ENCODE measurements at places on chromosomes 2 and 18. TPM values are rescaled to one million over a fixed set of nuclear protein-coding genes. Genes with fewer than 3 reads are reported as not detected.

The SH2D6 gene
- total RNA-seq: 0.08 TPM

The EMILIN2 gene
- 48.0 TPM for total RNA-seq

The ADD2 gene
- 0.71 TPM for total RNA-seq

The RNPEPL1 gene
- 57.9 TPM for total RNA-seq

The SELENOI gene
- 32.9 TPM for total RNA-seq

The AOX1 gene
- not detected for total RNA-seq

The SERPINB4 gene
- not detected for total RNA-seq

The GRHL1 gene
- total RNA-seq: 5.5 TPM

The CRYBA2 gene
- total RNA-seq: not detected

The UPP2 gene
- not detected for total RNA-seq

DNA sequence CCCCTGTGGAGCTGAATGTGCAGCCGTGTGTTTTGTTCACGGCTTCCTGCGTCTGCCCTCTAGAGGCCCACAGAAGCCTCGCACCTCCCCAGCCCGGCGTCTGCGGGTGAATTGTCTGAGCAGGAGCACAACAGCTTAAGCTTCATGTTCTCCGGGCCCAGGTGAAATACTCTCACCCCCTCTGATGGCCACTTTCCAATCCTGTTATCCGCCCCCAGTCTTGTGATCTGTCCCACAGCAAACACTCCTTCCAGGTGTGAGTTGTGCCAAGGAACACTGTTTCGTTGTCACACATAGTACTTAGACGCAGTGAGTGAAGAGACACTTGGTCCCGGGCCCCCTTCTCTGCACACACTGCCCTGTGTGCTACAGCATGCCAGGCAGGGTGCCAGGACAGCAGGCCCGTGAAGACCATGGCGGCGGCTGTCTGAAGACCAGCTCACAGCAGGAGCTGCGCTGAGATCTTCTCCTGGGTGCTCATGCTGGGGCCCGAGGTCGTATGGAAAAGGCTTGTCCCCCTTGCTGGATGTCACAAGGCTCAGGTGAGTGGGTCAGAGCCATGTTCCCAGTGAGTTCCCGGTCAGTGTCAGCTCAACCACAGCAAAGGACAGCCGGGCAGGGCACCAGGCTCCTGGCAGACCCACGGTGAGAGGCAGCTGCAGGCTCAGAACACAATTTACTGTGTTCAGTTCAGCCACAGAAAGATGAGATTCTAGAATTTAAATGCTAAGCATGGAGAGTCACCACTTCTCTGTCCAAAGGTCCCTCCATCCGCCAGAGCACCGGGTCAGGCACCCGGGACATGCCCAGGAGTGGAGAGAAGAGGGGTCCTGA is 6.8 kb upstream of the PXDN start:
- DNase-seq: peak; percentile 74

GRCh38 chr2:67904966-67905365 is 157.8 kb downstream of the C1D start:
- DNase-seq: no peak

DNA sequence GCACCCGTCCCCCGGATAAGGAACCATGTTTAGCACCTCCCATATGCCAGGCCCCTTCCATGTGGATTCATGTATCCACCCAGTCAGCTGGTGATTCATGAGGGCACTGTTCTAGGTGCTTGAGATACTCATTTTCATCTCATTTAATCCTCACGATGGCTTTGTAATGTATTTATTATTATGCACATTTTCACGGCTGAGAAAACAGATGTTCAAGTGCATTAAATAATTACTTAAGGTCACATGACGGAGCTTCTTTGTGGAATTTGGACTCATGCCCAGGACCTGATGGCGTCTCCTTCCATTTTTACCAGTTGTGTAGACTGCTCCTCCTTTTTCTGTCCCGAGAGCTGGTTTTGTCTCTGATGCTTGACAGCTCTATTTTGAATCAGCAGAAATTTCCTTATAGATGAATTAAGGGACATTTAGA is 72.2 kb upstream of the RBM44 start:
- peak; percentile 50 for DNase-seq

DNA sequence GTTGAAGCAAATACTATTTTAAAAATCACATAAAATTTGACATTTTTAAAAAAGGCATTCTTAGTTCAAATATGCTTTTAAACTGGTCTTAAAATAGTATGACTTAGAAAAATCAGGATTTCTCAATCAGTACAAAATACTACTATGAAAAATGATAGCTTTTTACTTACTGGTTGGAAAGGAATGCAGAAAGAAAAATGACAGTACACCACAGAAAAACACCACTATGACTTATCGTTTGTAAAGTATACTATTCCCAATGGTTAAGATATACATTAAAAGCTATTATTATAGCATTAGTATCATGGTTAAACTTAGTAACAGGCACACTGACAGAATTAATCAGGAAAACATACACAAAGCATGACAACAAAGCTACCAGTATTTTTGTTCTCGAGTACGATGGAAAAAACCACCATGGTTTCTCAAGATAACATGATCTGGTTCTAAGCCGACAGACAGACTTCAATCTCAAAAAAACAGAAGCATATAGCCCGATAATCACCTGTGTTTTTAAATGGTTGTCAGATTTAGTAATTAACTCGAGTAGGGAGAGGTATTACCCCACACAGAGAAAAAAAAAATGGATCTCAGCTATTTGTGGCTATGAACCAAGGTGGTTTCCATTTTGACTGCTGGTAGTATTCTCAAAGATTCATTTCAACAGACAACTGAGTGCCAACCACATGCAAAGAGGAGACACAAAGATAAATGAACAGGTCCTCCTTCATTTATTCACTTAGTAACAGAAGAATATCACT is 39.1 kb downstream of the CUL3 start:
- DNase-seq: no peak

GRCh38 chr18:2617401-2617998 is 38.0 kb upstream of the SMCHD1 start:
- DNase-seq: no peak

- no peak for DNase-seq
Observed at GRCh38 chr2:38485734-38486133, 108.7 kb upstream of the ATL2 start.

GRCh38 chr2:80530442-80531064 is 226.0 kb upstream of the LRRTM1 start:
- no peak for DNase-seq

DNA sequence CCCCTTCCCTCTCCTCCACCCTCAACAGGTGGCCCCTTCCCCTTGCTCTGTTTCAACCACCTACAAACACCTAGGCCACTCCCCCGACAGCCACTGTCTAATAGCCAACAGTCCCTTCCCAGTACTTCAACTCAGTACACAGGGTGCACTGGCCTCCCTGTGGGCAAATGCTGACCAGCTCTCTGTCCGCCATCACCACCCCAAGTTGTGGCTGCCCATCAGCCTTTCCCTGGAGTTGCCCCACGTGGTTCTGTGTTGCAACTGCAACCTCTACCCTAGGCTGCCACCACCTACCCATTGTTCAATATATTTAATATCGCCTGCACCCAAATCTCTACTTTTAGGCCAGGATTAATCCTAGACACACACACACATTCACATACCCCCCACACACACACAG is 173.5 kb downstream of the MREG start:
- DNase-seq: no peak

DNA sequence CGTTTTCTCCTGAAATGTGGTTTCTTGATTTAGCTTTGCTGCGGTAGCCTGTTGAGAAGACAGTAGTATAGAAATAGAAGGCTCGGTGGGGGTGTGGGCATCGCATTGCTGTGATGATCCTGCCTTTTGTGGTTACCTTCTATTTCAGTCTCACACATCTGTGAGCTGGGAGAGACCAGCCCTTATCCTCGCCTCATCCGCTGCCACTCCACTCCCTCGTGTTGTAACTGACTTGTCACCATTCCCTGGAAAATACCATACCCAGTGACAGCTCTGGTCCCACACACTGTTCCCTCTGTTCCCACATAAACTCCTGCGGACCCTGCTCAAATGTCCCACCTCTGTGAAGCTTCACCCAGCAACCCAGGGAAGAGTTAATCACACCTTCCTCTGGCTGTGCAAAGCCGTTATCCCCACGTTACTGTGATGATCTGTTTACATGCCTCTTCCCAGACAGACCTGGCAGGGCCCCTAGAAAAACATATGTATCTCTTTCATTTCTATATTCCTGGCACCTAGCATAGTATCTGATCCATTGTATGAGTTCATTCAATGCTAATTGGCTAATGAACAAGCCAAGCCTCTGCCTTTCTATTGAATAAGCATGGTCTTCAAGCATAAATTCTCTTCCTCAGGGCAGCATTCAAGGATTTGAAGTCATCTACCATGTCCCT is 114.6 kb downstream of the MAPK4 start:
- no peak for DNase-seq

DNA sequence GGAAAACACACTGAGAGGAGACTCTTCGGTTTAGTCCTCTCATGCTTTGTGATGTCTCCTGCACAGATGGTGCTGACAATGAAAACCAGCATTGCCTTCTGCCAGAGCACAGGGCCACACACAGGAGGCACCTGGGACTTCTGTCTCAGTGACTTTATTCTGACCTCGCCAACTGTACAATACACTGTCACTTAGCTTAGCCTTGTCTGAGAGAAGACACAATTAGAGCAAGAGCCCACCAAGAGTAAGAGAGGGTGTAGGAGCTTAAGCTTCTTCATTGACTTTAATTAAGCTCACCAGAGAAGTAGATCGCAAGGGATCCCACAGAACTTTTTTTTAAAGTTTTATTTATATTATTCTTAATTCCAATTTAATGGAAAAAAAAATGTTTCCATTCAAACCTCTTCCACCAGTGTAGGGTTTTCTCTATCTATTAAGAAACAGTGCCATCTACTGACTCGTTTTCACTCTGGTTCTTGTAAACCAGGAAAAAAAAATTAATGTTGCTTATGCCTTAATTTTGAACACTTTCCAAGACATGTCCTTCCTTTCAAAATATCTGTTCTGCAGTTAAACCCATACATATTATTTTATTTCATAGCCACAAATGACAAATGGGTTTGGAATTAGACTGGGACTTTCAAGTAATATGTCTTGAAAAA is 42.4 kb upstream of the DDX18 start:
- peak; percentile 54 for DNase-seq

DNA sequence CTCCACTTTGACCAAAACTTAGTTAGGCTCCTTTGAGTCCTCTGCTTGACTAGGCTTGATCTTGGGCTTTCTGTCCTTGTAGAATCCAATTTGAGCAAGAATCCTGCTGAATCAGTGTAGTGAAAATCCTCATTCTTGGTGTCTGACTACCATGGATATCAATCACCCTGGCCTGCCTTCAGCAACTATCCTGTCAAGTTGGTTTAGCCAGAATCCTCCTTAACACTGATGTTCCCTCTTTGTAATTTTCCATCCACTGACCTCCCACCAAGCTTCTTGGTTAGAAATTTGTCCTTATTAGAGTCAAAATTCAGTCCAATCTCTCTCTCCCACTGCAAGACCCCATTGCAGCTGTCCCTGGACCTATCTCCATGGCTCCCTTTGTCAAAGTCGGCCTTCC is 494 bp upstream of the RBM45 start:
- peak; percentile 9 for DNase-seq

- DNase-seq: peak; percentile 9
Observed at GRCh38 chr2:199606193-199606780, 148.5 kb upstream of the SATB2 start.

DNA sequence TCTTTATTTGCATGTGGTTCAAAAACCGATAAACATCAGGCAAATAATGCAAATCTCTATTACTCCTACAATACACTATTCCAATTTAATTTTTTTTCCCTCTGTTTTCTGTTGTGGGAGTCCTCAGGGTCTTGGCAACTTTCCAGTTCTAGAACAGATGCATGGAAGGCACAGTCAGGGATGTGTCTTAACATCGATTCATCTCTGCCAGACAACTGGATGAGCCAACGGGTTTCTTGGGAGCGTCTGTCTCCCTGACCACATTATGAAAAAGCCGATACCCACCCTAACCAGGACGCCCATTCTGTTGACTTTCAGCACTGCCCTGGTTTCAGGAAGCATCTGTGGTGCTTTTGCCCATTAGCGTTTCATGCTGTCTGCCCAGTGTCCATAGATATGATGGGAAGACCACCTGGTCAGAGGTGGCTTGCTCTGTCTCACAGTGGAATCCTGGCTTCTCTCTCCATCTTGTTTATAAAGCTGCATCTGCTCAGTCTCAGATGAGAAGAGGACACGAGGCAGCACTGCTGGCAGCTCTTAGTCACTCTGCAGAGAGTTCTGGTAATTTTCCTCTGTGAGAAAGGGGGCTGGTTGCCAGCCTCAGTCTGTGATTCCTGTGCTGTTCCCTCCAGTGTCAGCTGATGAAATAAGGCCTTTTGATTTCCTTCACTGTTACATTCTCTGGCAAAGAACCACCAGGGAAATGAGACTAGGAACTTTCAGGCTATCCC is 57.9 kb upstream of the KCNE4 start:
- DNase-seq: no peak

DNA sequence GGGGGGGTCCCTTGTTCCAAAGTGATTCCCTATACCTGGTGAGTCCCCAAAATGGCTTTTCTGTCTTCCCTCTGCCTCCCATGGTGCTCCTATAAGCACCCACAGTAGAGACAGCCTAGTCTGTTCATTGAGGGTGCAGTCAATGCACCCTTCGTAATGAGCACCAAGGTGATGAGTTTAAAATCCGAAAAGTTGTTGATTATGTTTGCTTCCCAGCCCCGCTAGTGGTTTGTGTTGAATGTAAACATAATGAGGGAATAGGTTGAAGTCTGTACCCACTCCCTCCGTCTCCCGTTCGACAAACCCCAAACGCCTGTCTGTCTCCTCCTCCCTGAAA is 2.3 kb downstream of the FOSL2 start:
- DNase-seq: peak; percentile 55

- no peak for DNase-seq
Observed at GRCh38 chr18:73782405-73782804, 365.2 kb downstream of the FBXO15 start.

DNA sequence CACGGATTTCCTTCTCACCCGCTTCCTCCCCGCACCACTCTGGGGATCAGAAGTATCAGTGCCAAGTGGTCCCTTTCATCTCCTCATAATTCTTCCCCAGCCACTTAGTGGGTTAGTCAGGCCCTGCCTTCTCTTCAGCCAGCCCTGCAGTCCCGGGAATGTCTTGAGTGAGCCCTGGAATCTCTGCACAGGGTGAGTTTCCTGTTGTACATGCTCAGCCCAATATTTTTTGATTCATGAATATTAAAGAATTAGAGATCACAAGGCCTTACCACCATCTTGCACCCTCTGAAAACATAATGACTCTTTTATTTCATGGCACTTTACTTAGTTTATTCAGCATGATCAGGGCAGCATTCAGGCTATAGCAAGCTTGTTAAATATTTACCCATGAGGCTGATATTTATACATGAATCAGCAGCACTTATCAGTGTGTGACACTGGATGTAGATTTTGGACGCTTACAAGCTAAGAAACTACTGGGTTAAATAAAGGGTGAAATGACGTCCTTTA is 159.4 kb upstream of the FOSL2 start:
- peak; percentile 66 for DNase-seq

DNA sequence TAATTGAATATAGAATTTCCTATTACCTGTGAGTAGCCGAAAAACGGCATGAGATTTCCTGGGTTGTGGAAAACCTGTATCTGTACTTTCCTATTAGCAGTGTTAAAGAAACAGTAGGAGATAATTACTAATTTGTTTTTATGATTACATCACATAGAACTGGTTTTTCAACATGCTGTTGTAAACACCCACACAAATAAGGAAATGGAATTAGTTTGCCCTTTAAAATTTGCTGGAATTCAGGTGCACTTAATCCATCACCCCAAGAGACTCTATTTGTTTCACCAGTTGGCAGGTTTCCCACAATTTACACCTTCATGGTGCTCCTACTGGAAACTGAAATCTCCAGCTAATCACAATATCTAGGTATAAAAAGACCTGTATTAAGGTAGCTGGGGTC is 274.1 kb upstream of the SLC8A1 start:
- DNase-seq: peak; percentile 28

GRCh38 chr2:66587216-66587615 is 152.3 kb downstream of the MEIS1 start:
- DNase-seq: peak; percentile 67

- DNase-seq: no peak
Observed at GRCh38 chr2:1591461-1591770, 152.9 kb downstream of the PXDN start.
